ENCODE measurements at places on chromosomes 7 and 10.

GRCh38 chr7:103148131-103148993 lies 537 bp downstream of the NAPEPLD start:
- no peak for DNase-seq

- no peak for DNase-seq
These were observed 165.7 kb upstream of the AHR start for GRCh38 chr7:17132726-17133125.

DNA sequence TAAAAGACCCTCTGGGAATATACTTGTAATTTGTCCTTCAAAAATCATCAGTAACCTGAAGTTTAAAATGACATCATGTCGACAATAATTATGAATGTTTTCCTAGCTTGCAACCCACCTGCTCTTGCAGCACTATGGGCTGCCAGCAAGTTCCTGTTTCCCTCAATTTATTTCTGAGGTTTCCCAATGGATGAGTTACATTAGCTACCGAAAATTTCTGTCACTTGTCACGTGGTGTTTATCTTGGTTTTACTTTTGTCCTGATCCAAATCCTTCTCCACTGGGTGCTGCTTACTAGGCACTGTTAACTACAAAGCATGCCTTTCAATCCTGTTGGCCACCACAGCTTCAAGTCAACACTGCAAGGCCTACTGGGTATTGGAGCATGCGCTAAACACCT lies 31.5 kb downstream of the GIMAP8 start:
- no peak for DNase-seq

DNA sequence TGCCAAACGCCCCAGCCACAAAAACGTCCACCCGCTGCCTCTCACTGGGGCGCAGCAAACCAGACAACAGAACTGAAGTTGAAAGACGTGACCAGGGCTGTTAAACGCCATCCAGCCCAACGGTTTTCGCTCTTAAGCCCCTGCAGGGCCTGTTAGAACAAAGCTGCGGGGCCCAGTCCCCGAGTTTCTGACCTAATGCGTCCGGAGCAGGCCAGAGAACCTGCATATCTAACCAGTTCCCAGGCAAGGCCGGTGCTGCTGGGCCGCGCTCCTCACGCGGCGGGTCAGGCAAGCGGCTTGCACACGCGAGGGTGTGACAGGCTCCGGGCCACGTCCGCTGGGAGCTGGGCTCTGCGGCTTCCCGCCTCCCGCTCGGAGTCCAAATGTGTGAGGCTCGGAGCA lies 87.0 kb downstream of the PTPRN2 start:
- no peak for DNase-seq

DNA sequence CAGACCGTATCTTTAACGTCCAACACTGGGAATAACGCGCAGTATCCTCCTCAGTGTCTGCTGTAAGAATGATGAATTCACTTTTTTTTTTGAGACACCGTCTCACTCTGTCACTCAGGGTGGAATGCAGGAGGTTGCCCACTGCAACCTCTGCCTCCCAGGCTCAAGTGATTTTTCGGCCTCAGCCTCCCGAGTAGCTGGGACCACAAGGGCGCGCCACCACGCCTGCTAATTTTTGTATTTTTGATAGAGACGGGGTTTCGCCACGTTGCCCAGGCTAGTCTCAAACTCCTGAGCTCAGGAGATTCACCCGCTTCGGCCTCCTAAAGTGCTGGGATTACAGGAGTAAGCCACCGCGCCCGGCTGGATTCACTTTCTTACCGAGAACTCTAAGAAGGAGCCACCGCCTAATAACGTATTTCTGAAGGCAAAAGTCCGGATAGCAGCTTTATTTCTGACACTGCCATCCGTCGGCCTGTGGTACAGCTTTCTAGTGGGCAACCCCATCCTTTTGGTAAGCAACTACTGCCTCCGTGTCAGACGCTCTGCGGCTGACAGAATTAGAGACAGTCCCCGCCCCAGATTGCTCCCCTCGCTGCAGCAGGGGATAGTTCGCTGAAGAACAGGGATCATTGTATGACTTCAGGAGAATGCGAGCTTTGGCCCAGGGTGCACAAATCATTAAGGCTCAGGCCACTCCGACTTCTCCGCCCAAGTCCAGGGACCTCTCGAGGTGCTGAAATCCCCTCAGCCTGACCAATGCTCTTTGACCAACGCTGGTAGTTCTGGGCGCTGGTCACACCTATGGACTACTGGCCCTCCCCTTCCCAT lies 662 bp downstream of the POLR3A start:
- peak; percentile 32 for DNase-seq

GRCh38 chr10:71085689-71086438 lies 126.5 kb upstream of the UNC5B start:
- no peak for DNase-seq

DNA sequence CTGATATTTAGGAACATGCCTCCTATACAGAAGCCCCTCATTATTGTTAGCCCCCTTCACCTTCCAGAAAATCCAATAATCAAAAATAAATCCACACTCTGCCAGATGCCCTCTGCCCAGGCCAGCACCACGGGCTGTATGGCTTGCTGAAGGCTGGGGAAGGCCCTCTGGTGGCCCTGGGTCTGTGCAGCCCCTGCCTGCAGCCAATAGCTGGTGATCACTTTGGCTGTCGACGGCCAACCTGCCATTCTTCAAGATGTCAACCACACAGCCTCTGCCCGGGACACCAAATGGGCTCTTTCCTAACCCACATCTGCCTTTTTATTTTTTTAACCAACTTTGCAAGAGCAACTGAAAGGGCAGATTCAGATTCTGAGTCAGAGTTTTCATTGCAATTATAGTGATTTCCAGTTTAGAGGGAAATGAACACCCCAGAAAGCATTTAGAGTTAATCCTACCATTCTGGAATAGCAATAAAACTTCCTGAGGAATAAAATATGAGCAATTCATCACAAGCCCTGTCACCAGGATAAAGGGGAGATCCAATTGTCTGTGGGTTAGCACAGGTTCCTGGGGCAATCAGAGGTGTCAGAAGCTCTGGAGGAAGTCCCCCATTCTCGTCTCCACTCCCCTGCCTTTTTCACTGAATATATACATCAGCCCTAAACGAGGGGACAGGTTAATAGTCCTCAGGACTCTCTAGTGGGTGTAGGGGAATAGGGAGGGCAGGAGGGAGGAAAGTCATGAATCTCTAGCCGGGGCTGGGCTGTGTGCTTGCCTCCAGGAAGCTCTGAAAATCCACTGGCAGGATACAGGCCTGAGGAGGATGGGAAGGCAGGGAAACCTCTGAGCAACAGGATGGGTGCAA lies 211.3 kb downstream of the GRID1 start:
- DNase-seq: no peak

GRCh38 chr10:89419548-89419947 lies 5.2 kb downstream of the IFIT5 start:
- peak; percentile 12 for DNase-seq

DNA sequence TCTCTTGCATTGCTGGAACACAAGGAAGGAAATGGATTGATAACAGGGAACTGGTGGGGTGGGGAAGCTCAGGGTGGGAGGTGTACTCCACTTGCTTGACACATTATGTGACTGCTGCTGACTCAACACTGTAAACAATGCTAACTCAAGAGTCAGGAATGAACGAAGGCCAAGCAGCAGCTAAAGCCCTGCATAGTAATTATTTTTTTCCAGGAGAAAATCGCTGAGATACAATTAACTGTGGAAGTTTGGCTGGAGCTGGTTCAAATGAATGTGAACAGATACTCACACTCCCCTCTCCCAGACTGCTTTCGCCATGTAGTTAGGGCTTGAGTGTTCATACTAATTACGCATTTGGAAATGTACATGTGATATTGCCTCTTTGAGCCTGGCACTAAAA lies 170.9 kb upstream of the AOAH start:
- DNase-seq: no peak

DNA sequence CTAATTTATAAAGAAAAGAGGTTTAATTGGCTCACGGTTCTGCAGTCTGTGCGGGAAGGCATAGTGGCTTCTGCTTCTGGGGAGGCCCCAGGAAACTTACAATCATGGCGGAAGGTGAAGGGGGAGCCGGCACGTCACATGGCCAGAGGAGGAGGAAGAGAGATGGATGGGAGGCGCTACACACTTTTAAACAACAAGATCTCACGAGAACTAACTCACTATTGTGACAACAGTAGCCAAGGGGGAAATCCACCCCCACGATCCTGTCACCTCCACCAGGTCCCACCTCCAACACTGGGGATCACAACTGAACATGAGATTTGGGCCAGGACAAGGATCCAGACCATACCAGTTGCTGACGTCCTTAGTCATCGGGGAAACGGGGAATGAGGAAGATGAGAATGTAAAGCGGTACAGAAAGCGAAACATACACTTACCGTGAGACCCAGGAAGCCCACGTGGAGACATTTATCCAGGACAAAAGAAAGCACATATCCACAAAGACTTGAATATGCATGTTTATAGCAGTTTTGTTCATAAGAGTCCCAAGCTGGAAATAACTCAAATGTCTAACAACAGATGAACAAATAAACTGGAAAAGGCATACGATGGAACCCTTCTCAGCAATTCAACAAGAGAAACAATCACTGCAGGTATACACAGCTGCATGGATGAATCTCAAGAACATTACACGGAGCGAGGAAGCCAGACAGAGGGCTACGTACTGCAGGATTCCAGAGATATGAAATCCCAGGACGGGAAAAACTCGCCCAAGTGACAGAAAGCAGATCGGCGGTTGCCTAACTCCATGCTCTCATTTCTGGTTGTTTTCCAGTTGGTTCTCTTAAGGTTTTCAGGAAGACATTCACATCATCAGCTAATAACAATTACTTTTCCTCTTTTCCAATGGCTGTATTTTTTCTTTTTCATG lies 26.2 kb upstream of the INPP5A start:
- DNase-seq: no peak

DNA sequence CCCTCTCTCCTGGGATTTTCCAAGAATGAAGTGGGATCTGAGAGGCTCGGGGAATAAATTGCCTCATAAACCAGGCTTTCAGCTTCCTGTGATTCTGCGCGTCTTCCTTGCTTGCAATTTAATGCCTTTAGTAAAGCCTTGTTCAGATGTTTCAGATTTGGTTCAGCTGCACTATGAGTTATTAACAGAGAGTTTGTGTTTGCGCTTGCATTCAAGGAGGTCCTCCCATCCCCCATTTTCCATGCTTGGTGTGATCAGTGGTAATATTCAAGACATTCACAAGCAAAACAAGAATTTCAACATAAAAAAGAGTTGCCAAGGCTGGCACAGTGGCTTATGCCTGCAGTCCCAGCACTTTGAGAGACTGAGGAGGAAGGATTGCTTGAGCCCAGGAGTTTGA lies 1068.9 kb downstream of the TYW1 start:
- DNase-seq: no peak

GRCh38 chr7:151632750-151633515 lies 113.2 kb upstream of the RHEB start:
- DNase-seq: peak; percentile 60

DNA sequence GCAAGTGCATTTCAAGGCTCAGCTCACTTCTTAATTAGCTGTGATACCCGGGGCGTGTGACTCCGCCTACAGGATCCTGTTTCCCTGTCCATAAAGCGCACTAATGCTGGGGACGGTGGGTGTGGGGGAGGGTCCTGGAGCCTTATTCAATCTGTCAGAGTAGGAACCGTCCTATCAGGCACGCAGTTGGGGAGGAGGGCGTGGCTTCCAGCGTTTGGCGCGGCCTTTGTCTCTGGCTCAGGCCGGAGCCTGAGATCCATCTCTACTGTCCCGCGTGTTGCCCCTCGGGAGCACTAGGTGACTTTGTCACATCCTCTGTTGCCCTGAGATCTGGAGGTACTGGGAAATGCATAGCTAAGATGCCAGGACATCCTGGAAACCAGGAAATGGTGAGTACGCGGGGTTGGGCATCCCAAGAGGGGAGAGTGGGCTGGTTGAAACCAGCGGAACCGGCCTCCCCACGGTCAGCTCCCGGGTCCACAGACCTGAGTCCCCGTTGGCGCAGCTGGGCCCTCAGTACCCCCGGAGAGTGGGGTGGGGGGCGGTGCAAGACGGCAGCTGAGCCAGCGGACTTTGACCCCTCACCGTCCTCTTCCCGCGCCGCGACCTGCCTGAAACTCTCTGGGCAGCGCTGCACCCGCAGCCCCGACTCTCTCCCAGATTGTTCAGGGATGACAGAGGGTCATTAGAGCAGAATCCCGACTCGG lies 104.4 kb upstream of the ZNF92 start:
- peak; percentile 51 for DNase-seq

GRCh38 chr7:87735360-87735759 lies 107.2 kb downstream of the RUNDC3B start:
- no peak for DNase-seq

DNA sequence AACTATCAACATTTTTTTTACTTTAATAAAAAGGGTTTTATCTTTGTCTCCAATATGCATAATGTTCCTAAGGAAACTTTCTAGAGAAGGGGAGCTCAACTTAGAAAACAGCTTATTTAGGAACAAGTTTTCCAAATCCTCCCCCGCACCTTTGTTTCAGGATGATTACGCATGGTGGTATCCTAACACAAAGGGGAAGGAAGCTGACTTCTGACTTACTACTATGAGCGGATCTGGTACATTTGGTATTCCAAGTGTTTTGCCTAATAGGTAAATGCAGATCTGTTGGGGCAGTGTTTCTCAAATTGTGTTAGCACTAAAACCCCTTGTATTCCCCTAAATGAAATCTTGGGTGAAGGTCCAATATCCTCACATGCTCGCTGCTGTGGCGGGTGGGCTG lies 229.3 kb upstream of the KLF14 start:
- no peak for DNase-seq

- DNase-seq: no peak
These were observed 24.1 kb upstream of the BHLHA15 start for GRCh38 chr7:98187138-98187502.

DNA sequence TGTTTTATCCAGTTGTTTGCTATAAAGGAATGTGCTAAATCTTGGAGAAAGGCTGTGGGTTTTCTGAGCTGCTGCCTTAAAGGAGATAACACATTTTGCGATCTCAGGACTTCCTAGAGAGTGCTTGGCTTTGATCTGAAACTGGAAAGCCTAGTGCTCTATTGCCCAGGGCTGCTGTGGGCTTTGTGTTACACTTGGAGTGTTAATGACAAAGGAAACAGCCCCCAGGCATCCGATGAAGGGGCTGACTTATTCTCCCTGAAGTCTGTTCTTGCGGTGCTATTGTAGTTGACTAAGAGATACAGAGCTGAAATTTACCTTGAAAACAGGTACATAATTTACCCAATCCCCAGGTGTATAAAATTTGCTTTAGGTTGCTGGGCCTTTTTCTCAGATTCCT lies 74.5 kb downstream of the SND1 start:
- DNase-seq: no peak

DNA sequence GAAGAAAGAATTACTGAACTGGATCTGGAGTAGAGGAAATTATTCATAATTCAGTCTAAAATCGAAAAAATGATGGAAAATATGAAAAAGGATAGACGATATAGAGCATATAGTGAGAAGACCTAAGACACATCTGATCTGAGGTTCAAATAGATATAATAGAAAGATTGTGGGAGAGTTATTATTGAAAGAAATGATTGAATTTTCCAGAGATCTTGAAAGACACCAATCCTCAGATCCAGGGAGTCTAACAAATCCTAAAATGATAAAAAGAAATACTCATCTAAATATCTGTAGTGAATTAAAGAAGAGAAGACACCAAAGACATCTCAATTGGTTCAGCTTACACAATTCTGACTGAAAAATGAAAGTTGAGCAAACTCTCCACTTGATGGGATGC lies 12.9 kb downstream of the TCAF1 start:
- no peak for DNase-seq

GRCh38 chr10:7520507-7521485 lies 110.0 kb upstream of the SFMBT2 start:
- DNase-seq: no peak

GRCh38 chr10:60465801-60466200 lies 76.1 kb upstream of the ANK3 start:
- DNase-seq: no peak
